RPMI8226 (cell line): ENCODE measurements at places on chromosomes 3 and 15.
A peak's percentile ranks its signal among the peaks of the same experiment; 100 is the strongest.

- DNase-seq, result peak; percentile 69
Measured at GRCh38 chr3:120795017-120795648, 52.6 kb downstream of the GTF2E1 start.

GRCh38 chr15:42623951-42624350, 48.5 kb downstream of the STARD9 start:
- no peak for DNase-seq

DNA sequence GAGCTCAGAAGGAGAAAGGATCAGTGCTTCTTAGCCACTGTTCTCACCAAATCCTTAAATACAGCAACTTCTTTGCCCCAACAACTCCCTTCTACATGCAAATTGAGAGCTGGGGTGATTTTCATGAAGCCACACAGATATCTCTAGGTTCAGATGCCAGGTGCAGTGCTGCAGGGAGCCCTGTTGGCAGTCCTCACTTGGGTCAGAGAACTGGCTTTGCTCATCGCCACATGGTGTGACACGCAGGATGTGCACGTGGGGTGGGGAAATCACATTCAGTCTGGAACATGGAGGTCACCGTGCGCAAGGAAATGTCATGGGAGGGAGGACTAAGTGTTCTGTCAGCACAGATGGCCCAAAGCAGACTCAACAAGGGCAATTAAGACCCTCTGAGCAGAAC, 103.8 kb downstream of the WDR76 start:
- DNase-seq, result no peak

DNA sequence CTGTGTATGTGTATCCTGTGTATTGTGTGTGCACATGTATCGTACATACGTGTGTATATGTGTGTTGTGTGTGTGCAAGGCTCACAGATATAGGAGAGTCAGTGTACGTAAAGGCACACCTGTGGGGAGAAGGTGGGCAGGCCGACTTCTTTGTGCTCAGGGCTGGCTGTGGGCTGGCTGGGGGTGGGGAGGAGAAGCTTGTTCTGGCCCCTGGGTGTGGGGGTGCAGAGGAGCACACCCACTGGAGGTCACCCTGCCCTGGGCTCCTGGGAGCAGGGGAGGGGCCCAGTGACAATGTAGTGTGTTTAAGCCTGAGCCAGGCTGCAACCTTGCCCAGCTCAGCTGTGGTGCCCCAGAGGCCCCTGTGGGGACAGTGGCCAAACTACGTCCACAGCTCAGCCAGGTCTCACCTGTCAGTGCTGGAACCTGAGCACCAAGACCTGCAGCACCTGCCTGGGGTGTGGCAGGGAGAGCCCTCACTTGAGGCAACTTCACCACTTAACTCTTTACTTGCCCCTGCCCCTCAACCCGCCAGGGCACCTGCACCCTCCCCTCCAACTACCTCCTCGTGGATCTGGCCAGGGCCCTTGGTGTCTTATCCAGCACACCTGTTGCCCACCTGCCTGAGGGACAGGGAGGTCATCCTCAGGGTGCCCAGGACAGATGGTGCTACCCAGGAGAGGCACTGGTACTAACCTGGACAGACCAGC, 2.6 kb upstream of the HHATL start:
- no peak for DNase-seq

GRCh38 chr15:99303907-99304306, 52.6 kb downstream of the LRRC28 start:
- DNase-seq, result no peak

DNA sequence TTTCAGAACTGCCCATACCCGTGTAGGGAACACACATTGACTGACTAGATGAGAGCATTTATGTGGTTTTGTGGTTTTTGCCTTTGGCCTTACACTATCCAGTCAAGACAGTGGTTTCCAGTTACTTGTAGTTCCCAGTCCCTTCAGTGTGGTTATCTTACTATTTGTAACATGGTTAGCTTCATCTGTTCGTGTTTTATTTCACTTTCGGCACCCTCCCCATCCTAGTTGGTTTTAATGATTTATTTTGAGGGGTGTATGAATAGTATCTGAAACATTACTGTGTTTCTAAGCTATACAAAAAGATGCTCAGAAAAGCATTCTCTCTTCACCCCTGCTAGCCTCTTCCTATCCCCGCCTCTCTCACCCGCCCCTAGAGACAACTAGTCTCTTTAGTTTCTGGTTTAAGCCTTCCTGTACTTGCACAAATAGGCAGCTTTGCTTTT, 14.1 kb downstream of the LYSMD4 start:
- no peak for DNase-seq

DNA sequence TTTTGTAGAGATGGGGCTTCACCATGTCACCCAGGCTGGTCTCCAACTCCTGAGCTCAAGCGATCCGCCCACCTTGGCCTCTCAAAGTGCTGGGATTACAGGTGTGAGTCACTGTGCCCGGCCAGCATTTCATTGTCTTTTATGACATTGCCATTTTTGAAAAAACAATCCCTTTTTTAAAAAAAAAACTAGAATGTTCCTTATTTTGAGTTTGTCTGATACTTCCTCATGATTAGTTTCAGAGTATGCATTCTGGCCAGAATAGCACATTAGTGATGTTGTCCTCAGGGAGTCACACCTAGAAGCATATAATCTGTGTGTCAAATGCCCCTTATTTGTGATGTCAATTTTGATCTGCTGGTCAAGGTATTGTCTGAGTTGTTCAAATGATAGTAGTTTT, 21.2 kb upstream of the NMD3 start:
- DNase-seq, result no peak

DNA sequence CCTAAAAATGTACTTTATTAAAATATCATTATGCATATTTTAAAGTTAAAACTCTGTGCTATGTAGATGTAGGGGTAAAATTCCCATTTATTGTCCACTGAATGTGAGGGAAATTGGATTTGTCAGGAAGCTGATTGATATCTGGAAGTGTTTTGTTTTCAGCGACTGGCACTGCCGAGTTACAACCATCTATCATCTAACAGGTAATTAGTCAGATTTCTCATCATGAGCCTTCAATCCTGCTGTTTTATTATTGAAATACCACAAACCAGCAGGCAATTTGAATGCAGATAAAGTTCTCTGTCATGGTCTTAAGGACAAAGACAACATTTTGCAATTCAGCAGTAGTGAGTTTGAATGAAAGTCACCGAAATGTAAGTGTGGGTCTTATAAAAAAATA, 40.5 kb downstream of the ZIC1 start:
- no peak for DNase-seq

DNA sequence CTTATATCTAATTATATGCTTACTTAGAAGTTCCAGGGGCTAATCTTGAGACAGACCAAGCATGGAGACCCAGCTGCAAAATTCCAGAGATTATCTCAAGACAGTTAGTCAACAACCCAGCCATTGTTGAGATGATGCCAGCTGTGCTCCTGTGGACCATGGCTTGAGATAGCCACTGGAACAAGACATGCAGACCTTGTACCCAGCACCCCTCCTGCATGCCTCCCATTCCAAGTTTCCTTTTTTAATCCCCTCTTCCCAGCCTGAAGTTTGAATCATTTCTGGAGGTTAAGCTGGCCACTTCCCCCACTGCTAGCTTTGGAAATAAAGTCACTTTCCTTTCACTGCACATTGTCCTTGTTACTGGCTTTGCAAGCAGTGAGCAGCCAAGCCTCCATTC, 53.8 kb downstream of the IMPG2 start:
- DNase-seq, result no peak

DNA sequence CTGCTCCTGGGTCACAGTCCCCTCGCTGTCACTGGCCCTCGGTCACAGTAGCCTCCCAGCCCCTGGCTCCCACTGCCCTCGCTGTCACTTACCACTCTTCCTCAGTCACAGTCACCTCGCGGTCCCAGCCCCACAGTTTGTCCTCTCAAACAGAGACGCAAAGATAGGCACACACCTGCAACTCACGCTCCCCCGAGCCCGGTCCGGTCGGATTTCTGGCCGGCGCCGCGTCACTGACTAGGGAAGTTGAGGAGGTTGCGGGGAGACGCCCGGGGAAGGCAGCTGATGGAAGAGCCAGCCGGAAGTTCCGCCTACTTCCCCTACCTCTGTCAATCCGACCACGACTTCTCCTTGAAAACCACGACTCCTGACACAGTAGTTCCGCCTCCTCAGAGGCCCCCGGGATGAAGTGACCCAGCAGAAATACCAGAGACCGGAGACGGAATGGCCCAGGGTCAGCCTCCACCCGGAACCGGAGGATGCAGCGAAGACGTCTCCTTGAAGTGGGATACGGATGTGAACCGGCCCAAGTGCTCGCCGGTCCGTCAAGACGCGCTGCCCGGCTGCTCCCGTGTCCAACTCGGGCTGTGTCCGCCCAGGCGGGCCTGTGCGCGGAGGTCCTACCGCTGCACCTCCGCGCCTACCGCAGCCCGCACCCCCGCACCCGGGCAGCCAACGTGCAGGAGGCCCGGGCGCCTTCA, at the start of gene PCYT1A:
PCYT1A (minus strand) TSS at position 287 of the 701 bp plus-strand sequence. CDS start 17,195 bp downstream, outside the sequence.
- DNase-seq, result peak; percentile 91

GRCh38 chr15:96200357-96200967, 130.0 kb upstream of the NR2F2 start:
- DNase-seq, result no peak

- no peak for DNase-seq
Measured at GRCh38 chr15:91150502-91151160, 50.6 kb downstream of the SV2B start.

GRCh38 chr15:63553388-63553791, 43.8 kb upstream of the FBXL22 start:
- DNase-seq, result no peak

DNA sequence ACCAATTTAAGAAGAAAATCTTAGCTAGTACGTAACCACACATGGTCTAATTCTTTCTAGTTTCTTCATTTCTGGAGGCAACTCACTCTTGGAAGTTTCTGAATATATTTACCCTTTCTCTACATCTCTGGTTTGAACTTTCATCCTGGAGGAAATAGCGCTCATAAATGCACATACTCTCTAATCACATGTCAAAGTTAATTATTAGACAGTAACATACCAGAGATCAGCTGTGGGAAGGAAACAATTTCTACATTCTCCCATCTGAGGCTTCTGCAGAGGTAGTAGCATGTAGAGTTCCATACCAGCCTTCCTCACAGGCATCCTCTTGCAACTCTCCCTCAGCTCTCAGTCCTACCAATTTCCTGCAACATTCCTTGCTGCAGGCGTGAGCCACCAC, 132.5 kb downstream of the RBPMS2 start:
- DNase-seq, result no peak

GRCh38 chr3:153252963-153253362, 90.9 kb downstream of the RAP2B start:
- DNase-seq, result no peak

DNA sequence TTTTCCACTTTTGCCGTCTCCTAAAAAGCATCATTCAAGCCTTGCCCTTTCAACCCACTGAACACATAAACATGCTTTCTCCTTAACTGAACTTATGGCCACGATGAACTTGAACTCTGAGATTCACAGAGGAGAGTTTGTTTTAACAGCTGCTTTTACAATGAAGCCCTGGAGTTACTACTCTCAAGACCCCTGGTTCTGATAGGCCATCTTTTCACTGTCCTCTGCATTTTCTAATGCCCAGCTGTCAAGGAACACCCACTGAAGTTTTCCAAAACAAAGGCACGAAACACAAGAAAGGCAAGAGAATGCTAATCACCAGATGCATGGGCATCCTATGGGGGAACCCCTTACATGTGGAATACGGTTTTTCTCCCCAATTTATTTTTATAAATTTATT, 100.8 kb downstream of the ADAMTS9 start:
- no peak for DNase-seq

- DNase-seq, result no peak
Measured at GRCh38 chr3:145017959-145018358, 1046.3 kb downstream of the DIPK2A start.

GRCh38 chr3:127325629-127325961, 37.7 kb upstream of the PRR20G start:
- no peak for DNase-seq
